Breast epithelium (tissue), 4 donors: ENCODE measurements at places on chromosomes 4 and X. TPM values are rescaled to one million over a fixed set of nuclear protein-coding genes. Genes with fewer than 3 reads are reported as not detected.
A peak's percentile ranks its signal among the peaks of the same experiment; 100 is the strongest.

GRCh38 chr4:53490965-53491622 is 100.2 kb downstream of the LNX1 start:
- no peak for DNase-seq

MAGEB1 gene
- total RNA-seq = not detected

FUNDC2 gene
- total RNA-seq = 99.0 TPM

PGAM4 gene
- not detected for total RNA-seq

- DNase-seq = no peak
These were observed 49.5 kb downstream of the PHEX start for GRCh38 chrX:22081475-22082092.

DNA sequence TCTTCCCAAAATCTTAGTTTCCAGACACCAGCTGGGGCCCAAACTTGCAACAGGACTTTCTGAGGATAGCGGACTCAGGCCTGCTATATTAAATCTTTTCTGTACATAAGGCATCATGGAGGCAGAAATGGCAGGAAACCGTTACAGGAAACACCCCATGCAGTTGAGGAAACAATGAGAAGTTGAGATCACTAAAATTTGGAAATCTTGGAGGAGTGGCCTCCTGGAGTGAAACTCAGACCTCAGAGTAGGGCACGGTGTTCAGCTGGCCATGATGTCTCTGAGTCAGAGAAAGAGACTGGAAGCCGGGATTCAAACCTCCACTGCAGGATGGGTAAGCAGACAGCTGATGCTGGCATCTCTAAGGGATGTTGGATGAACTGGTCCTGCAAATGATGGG is 372.6 kb upstream of the CTSO start:
- no peak for DNase-seq

NRK gene
- total RNA-seq = 0.16 TPM

DNA sequence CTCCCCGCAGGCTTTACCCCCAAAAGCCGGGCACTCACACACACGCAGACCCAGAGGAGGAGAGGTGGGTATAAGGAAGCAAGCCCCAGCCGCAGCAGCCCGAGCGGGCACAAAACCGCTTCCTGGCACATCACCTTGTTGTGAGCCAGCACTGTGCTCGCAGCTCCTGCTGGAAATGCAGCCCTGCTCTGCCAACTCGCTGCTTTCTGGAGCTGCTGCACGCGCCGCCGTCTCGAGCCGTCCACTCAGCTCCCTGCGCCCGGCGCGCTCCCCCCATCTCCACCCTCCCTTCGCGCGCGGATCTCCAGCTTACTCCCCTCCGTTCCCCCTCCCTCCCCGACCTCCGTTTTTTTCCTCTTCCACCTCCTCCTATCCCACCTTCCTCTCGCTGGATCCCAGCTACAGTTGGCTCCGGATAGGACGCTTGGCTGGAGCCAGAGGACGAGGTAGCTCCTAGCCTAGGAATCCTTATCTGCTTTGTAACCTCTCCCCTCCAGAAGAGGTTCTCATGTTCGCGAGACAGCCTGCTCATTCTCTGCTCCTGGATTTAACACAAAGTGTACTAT is at the start of gene SPOCK3:
SPOCK3 (minus strand) TSS at position 179 of the 566 bp plus-strand sequence.
- peak; percentile 52 for DNase-seq

DNA sequence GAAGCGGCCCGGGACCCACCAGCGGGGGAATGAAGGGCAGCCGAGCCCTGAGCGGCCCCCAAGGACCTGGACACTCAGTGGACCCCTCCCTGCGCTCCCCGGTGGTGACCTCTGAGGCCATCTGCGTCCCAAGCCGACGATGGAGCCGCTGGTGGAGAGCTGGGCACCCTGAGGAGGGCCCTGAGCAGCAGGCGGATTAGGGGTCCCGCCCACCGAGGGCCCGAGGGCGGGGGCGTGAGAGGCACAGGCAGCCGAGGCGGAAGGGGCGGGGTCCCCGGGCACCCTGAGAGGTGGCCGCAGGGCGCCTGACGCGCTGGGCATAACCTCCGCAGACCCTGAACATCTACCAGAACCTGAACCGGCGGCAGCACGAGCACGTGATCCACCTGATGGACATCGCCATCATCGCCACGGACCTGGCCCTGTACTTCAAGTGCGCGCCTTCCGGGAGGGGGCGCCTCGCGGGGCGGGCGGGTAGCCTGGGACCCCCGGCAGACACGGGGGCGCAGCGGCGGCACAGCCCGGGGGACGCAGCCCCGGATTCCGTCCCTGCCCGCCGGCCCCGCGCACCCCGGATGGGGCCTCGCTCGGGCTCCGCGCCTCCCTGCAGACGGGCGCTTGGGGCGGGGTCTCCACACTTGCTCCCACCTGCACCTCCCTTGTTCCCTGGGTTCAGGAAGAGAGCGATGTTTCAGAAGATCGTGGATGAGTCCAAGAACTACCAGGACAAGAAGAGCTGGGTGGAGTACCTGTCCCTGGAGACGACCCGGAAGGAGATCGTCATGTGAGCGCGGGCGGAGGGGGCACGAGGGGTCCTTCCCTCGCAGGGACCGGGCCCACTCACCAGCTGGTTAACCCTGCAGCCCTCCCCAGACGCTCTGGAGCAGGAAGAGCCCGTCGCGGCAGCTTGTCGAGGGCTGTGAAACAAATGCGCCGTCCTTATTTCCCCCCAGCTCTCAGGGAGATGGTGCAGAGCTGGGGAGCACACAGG is 10.3 kb downstream of the ATP5ME start:
- peak; percentile 52 for DNase-seq

- no peak for DNase-seq
These were observed 174.1 kb downstream of the COX18 start for GRCh38 chr4:72895408-72895807.

DNA sequence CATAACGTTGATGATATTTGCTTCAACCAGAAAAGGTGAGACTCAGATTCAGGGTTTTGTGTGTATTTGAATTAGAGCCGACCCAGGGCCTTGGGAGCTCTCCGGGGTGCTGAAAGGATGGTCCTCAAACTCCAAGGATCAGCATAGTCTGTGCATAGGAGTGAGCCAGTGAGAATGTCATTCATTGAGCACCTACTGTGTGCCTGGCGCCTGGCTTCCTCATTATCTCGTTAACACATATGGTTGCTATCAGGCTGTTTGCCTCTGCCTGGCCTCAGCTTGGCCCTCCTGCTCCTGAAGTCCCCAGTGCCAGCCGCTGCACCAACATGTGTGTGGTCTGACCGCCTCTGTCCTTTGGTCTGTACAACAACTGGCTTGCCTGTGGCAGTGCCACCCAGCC is 25.1 kb upstream of the JAKMIP1 start:
- DNase-seq = peak; percentile 17

- no peak for DNase-seq
These were observed 52.6 kb upstream of the SOD3 start for GRCh38 chr4:24742773-24743172.

DNA sequence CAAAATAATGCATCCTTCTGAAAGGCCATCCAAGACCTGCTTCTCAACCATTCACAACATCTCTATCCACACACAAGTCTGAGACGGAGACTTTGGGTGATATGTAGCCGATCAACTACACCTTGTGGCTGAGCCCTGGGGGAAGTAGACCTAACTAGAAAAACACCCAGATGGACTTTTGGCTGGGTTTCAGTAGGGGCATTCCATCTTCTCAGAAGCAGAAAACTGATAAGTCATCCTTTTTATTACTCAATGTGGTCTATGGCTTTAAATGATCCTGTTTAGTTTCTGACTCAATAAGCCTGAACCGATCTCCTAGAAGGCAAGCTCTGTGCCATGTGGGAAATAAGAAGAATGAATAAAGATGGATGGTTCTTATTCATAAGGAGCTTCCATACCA is 82.5 kb upstream of the AFF2 start:
- DNase-seq = no peak

DNA sequence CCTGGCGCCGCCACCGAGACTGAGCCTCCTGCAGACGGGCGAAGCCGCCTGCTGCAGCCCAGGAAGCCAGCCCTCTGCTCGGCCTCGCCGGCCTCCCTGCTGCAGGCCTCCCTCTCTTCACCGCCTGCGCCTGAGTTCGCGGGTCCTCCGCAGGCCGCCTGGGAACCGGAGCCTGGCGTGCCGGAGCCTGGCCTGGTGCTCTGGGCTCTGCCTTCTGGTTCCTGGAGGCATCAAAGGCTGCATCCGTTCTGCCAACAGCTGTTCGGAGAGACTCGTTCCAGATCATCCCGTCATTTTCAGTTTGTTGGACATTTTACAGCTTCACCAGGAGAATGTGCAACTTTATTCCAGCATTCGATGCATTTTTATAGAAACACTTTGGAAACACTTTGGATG is 178.0 kb downstream of the DCLK2 start:
- no peak for DNase-seq

TEX11 gene
- total RNA-seq = not detected

- no peak for DNase-seq
These were observed 39.5 kb downstream of the FHDC1 start for GRCh38 chr4:152975380-152976211.

DNA sequence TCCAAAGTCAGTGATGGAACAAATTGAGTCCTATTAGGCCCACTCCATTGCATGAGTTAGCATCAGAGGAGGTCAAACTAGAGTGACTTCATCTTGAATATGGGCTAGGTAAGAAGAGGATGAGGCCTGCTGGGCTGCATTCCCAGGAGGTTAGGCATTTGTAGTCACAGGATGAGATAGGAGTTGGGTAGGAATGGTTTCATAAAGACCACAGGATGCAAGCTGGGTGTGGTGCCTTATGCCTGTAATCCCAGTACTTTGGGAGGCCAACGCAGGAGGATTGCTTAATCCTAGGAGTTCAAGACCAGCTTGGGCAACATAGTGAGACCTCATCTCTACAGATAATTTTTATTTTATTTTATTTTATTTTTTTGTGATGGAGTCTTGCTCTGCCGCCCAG is 26.8 kb downstream of the PDGFRA start:
- DNase-seq = no peak

- peak; percentile 37 for DNase-seq
These were observed 833.5 kb upstream of the GALNTL6 start for GRCh38 chr4:170979736-170980135.

DNA sequence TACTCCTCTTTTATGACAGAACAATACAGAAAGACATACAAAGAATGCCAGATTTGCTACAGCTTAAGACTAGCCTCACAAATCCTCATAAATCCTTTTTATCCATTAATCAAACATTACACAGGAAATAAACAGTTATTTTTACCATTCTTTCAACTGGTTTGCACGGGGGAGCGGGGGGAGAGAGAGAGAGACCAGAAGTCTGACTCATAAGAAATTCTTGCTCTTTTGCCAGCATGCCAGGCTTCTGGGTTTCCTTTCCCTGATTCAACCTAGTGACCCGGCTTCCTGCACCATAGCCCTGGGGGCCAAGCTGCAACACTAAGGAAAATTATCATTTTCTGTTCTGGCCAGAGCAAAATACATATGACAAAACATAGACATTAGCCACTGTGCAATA is 6.8 kb upstream of the RRAGB start:
- peak; percentile 27 for DNase-seq

GRCh38 chrX:103688946-103689345 is 2.4 kb upstream of the MORF4L2 start:
- DNase-seq = no peak

GRCh38 chr4:16687011-16687410 is 211.4 kb downstream of the LDB2 start:
- no peak for DNase-seq

- no peak for DNase-seq
These were observed 49.5 kb downstream of the CLCN4 start for GRCh38 chrX:10206317-10206716.

DNA sequence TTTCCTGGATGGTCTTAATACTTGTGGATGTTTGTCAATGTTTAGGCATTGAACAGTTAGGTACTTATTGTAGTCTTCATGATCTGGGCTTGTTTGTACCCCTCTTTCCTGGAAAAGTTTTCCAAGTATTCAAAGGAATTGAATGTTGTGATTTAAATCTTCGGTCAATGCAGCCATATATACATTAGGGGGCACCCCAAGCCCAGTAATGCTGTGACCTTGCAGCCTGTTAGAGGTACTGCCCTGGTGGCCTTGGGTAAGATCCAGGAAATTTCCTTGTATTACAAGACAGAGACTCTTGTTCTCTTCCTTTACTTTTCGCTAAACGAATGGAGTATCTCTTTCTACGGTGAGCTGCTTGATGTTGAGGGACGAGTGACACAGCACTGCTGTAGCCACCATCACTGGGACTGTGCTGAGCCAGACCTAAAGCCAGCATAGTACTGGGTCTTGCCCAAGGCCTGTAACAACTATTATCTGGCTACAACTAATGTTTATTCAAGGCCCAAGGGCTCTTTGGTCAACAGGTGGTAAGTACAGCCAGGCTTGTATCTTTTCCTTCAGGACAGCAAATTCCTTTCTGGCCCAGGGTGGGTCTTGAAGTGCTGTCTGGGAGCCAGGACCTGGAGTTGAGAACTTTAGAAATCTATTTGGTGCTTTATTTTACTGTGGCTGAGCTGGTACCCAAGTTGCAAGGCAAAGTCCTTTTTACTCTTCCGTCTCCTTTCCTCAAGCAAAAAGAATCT is 118.3 kb upstream of the ATOH1 start:
- no peak for DNase-seq

- DNase-seq = no peak
These were observed 449.7 kb upstream of the KLHL4 start for GRCh38 chrX:87067795-87068369.

DNA sequence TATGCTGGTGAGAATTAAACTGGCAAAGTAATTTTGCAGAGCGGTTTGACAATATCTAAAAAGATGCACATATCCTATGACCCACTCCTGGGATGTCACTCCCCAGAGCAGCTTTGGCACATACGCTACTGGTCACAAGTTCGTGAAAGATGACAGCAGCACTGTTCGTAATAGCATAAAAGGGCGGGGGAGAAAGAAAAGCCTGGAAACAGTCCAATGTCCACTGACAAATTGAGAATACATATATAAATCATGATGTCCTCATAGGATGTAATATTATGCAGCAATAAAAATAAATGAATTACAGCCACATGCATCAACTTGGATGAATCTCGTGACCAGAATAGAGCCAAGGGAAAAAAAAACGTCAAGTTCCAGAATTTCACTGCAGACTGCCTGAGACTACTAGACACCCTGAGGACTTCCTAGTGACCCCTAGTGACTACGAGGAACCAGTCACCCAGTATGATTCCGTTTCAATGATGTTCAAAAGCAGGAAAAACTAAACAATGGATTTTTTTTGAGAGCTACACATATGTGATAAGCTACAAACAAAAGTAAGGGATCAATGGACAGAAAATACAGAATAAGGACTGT is 1.8 kb downstream of the PCSK1N start:
- no peak for DNase-seq

GRCh38 chr4:1193206-1194009 is 21.0 kb upstream of the SPON2 start:
- DNase-seq = peak; percentile 15

MAPK10 gene
- total RNA-seq = 18.4 TPM

CCNA2 gene
- 3.8 TPM for total RNA-seq

GRCh38 chr4:72977936-72978485 is 91.5 kb downstream of the COX18 start:
- DNase-seq = no peak

- peak; percentile 53 for DNase-seq
These were observed 5.8 kb downstream of the VMA21 start for GRCh38 chrX:151402719-151403390.

- no peak for DNase-seq
These were observed 1.3 kb upstream of the TET2 start for GRCh38 chr4:105145156-105145902.

EMCN gene
- 27.5 TPM for total RNA-seq

GRCh38 chr4:5019274-5019673 is at the start of gene CYTL1:
CYTL1 (minus strand) TSS chr4:5019458; CDS start chr4:5019445, 13 bp downstream.
- no peak for DNase-seq
